ENCODE measurements at places on chromosomes 5 and 9.

GRCh38 chr5:95810305-95811125 is 12.0 kb downstream of the GLRX start:
- DNase-seq: no peak

DNA sequence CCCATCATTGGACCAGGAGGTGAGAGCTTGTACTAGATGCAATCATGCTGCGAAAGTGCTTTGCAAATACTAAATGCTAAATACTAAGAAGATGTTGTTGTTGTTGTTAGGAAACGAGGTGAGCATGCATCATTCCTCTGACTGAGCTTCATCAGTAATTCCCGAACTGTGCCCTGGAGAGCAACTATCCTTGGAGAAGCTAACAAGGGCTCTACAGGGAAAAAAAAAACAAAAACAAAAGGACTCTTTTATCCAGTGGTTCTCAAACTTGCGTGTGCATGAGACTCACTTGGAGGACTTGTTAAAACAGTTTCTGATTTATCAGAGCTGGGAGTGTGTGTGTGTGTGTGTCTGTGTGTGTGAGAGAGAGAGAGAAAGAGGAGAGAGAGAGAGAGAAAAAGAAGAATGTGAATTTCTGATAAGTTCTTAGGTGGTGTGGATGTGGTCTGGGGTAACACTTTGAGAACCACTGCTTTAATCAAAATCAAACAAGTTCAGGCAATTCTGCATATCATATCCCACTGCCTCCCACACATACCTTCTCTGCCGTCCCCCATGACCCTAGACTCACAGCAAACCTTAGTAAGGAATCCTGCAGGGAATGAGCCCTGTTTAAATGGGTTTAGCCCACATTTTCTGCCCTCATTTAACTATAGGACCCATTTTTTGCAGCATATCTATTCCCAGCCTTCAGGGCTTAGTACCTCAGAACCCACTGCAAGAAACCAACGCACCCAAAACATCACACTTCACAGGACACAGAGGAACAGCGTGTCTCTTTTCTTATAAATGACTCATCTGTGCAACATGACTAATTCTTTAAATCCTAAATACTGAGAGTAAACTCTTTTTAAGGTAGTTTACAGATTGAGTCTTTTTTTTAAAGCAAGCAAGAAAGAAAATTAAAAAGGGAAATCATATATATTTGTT is 48.9 kb downstream of the PDE6A start:
- DNase-seq: peak; percentile 47

DNA sequence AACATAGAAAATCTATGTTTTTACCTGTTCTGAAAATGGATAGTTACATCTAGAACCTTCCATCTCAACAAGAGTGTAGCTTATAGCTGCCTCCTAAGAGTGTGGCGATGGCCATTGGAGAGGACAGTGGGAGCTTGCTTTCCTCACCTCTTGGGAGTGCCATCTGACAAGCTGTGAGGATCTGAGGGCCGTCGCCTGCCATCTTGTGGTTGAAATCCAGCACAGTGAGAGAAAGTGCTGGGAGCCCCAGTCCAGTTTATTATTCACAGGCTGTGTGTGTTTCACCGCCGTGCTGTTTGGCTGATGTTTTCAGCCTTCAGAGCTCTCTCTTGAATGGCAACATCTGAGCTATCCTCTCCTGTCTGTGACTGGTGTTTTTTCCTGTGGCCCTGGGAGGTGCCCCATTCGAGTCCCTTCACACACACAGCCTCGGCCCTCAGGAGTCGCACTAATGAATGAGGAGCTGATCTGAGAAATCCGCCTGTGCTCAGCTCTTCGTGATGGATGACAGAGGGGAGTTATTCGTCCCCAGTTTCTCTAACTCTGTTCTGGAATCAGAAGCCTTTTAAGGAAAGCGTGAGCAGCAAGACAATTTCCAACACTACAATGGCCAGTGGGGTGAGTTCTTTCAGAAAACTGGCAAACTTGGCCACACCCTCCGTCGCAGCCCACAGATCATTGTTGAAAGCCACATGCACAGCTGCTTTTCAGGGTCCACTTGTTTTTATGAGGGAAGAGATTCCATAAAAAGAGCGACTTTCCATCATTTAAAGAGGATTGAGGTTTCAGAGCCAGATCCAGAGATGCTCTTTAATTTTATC is 170.3 kb downstream of the PDZD2 start:
- peak; percentile 74 for DNase-seq

DNA sequence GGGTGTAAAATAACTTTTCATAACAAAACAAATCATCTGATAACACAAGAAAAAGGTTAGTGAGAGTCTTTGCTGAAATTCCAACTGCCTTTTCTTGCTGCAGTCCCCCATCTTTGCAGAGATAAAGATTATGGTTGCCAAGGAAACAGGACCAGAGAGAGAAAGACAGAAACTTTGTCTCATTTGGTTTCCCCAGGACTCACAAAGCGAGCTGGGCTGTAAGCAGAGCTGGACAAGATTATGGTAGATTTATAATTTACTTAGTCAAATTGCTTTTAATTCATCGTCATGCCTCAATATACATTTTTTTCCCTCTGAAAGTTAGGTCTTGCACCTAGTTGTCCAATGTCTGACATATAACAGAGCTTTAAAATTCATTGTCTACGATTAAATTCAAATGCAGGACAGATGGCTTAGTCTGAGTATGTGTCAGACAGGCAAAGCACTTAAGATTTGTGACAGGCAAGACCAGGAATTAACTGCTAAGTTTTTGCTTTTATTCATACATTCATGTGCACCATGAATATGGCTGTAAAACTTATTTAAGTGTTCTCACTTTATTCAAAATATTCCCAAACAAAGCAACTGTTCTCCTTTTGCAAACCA is 17.4 kb downstream of the ENC1 start:
- DNase-seq: no peak

DNA sequence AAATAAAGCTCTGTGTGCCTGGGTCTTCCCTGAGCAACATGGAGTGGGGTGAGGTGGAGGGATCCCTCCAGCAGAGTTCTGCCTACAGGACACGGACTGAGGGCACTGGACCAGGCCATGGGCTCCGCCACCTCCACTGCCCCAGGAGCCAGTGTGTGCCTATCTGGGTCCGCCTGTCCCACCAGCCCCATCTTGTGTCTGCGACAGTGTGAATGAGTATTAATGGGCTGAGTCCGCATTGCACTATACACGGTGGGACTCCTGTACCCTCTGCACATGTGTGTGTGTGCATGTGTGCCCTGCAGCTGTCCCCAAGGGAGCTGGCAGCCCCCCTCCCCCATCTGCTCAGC is 11.4 kb downstream of the FGFR4 start:
- DNase-seq: no peak

DNA sequence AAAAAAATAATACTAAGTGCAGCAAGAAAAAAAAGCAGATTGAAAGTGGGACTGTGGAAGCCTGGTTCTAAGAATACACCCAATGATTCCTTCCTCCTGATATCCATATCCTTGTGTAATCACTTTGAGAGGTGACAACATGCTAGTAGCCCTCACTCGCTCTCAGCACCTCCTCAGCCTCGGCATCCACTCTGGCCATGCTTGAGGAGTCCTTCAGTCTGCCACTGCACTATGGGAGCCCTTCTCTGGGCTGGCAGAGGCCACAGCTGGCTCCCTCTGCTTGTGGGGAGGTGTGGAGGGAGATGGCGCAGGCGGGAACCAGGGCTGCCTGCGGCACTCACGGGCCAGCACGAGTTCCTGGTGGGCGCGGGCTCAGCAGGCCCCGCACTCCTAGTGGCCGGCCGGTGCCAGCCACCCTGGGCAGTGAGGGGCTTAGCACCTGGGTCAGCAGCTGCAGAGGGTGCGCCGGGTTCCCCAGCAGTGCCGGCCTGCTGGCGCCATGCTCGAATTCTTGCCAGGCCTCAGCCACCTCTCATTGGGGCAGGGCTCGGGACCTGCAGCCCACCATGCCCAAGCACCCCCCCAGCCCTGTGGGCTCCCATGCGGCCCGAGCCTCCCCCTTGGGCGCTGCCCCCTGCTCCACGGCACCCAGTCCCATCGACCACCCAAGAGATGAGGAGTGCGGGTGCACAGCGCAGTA is 24.5 kb upstream of the SELENOP start:
- DNase-seq: no peak

- no peak for DNase-seq
These were observed 24.0 kb upstream of the NDUFB6 start for GRCh38 chr9:32596936-32597335.

GRCh38 chr9:8705861-8706260 is 906.3 kb upstream of the DMAC1 start:
- DNase-seq: no peak

- peak; percentile 25 for DNase-seq
These were observed 730.0 kb downstream of the MAT2B start for GRCh38 chr5:164235300-164235891.

- DNase-seq: peak; percentile 54
These were observed 944 bp downstream of the ATOX1 start for GRCh38 chr5:151757233-151758140.

GRCh38 chr5:108606185-108606584 is 141.5 kb upstream of the FER start:
- DNase-seq: no peak

- no peak for DNase-seq
These were observed 457.2 kb upstream of the TNC start for GRCh38 chr9:115575147-115575546.

- DNase-seq: peak; percentile 68
These were observed 37.8 kb upstream of the RNF20 start for GRCh38 chr9:101495810-101496209.

GRCh38 chr9:86486891-86487837 is 133.0 kb upstream of the TUT7 start:
- DNase-seq: peak; percentile 59

DNA sequence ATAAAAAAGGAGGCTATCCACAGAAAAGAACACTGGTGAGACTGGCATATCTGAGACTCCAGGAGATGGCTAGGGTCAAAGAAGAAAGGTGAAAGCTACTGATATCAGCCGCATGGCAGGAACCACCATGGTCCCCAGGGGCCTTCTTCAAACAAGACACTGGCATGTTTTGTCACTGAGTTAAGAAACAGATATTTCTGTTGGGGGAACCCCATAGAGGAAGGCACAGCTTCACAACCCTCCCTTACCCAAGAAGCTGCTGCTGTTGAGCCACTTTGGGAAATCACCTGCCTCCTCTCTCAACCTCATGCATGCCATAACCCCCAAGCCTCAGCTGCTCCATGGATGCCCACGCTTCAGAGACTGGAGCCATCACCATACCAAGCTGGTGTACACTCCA is 13.3 kb upstream of the BTNL3 start:
- no peak for DNase-seq

GRCh38 chr5:5335107-5335506 is 87.4 kb upstream of the ICE1 start:
- no peak for DNase-seq

- no peak for DNase-seq
These were observed 64.5 kb downstream of the STARD4 start for GRCh38 chr5:111447822-111448221.

DNA sequence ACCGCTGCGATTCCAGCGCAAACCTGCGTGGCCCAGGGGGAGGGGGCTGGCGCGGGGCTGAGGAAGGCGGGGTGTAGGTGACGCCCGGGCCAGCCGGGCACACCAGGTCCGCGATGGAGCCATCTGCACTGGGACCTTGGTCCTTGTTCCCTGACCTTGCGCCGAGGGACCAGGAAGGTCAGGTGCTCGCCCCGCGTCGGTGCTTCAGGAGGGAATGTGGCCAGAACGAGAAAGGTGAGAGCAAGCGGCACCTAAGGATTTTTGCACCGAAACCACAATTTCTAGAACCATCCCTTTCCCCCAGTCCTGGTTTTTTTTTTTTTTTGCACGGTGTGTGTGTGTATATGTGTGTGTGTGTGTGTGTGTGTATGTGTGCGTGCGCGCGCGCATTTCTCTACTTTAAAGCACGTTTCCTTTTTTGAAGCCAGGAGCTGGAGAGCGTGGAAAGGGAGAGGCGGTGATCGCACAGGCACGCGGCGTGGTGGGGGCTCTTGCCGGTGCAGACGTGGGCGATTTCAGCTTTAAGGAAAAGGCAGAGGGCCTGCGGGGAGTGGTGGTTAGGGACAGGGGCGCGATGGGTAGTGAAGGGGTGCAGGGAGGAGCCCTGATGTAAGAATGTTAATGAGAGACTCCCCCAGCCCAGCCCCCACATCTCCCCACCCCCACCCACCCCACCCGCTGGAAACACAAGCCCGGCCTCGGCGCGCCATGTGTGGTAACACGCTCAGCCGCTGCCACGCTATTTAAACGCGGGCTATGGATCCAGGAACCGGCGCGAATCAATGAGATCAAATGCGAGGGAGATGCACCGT is at the start of gene NPR3:
TSS of gene NPR3 (plus strand) at position 772 of the 812 bp plus-strand sequence. CDS start 456 bp downstream, outside the sequence.
- DNase-seq: peak; percentile 58

DNA sequence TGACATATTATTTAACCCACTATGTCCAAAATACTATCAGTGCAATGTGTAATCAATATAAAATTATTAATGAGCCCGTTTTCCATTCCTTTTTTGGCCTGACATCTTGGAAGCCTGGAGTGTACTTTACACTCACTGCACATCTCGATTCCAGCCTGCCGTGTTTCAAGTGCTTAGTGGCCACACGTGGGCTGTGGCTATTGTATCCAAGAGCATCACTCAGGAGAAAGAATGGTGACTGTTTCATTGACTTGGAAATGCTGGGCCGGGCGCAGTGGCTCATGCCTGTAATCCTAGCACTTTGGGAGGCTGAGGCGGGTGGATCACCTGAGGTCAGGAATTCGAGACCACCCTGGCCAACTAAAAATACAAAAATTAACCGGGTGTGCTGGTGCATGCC is 54.5 kb downstream of the CFAP77 start:
- no peak for DNase-seq

DNA sequence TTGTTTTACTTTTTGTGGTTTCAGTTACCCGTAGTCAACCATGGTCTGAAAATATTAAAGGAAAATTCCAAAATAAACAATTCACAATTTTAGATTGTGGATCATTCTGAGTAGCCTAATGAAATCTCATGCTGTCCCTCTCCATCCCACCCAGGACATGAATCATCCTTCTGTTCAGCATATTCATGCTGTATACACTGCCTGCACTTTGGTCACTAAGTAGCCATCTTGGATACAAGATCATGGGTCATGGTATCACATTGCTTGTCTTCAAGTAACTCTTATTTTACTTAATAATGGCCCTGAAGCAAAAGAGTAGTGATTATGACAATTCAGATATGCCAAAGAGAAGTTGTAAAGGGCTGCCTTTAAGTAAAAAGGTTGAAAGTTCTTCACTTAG is 536.5 kb upstream of the ACO1 start:
- DNase-seq: no peak

DNA sequence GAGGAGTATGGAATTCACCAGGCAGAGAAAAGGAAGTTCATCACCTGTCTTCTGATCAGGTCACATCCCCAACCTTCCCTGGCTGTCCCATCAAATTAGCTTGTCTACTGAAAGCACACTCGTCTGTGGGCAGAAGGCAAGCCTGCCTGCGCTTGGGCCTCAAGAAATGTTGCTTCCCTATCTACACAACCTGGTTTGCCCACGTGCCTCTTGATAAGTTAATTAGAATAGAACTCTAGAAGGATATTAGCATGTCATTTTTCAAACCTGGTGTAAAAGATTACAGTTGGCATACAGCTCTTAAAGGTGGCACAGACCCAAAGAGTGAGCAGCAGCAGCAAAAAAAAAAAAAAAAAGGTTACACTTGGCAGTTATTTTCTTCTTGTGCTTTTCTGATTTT is 5.1 kb downstream of the TTC23L start:
- DNase-seq: no peak

GRCh38 chr5:177183766-177184360 is 50.3 kb downstream of the NSD1 start:
- no peak for DNase-seq

Data from ELR (cell line).